ENCODE measurements at places on chromosomes 2 and 18.

GRCh38 chr2:224881846-224882245 lies 160.4 kb downstream of the DOCK10 start:
- no peak for DNase-seq

DNA sequence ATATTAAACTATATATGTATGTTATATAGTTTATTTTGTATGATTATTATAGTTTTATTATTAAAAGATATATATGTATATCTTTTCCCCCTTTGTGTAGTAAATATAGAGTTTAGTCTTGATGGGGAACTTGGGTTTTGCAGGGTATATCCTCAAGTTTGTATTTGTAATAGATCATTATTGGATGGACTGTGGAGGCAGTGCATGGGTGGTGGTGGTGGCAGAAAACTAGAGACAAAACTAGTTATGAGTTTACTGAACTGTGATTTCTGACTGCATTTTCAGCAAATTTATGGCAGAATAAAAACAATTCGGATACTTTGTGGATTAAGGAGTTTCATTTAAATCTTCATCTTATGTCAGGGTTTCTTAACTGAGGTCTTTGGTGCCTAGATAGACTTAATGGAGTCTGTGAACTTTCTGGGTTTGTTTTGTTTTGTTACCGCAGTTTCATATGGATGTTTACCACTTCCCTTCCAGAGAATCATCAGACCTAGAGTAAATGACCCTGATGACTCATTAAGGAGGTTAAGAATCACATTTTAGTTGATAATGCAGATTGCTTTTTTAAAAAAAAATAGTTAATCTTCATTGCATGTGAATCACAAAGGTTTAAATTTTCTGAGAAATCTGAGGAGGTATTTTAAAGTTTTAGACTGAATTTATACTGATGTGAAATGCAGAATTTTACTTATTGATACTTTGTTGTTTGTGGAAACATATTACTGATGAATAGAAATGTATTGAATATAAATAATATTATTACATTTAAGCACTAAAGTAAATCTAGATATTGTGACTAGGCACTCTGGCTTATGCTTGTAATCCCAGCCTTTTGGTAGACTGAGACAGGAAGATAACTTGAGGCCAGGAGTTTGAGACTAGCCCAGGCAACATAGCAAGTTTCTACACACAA lies 14.5 kb downstream of the EPC2 start:
- DNase-seq, result no peak

DNA sequence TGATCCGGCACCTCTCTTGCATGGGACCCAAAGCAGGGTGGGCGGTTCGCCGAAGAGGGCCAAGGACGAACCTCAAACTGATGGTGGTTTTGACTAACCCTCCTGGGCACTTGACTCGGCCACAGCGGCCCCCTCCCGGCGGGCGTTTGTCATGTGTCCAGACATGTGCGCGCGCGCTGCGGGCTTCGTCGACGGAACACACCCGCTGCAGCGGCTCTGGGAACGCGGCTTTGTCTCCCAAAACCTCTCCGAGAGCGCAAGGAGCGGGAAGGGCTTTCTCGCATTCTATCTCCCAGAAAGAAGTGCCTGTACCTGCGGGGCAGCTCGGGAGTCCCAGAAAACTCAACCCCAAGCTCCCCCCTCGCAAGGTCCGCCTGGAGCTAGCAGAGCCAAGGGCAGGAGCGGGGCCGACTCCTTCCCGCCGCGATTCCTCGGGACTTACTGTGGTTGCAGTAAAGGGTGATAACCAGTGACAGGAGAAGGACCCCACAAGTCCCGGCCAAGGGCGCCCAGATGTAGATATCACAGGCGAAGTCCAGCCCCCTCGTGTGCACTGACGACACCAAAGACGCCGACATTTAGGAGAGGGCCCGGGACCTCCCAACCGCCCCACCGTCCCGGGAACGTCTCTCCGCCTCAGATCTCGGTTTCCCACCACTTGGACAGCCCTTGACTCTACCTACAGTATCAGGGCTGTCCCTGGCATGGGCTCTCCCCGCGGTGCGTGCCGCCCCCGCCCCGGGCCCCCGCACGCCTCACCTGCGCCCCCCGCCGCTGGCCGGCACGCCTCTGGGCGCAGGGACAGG lies 1.6 kb downstream of the CD8A start:
- no peak for DNase-seq

- DNase-seq, result no peak
Measured at GRCh38 chr18:62399276-62399675, 74.2 kb downstream of the TNFRSF11A start.

DNA sequence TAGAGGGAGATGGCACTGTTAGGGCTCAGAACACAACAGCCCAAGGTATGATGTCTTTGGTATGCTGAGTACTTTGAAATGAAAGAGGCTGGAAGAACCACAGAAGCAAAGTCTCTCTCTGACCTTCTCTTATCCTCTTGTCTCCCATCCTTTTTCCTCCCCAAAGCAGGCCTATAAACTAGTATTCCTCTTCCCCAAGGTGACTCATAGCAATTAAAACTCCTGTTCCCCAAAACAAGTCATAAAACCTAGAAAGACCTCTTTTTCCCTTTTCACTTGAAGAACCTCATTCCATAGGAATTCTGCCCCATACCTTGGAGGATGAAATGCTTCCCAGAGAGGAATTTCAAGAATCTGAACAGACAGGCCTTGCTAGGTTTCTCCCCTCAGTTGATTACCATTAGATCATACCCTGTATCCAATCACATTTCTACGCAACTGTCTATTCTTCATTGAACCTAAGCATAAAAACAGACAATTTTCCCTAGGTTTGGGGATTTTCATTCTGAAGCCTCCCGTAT lies 25.7 kb downstream of the MDH1 start:
- no peak for DNase-seq

DNA sequence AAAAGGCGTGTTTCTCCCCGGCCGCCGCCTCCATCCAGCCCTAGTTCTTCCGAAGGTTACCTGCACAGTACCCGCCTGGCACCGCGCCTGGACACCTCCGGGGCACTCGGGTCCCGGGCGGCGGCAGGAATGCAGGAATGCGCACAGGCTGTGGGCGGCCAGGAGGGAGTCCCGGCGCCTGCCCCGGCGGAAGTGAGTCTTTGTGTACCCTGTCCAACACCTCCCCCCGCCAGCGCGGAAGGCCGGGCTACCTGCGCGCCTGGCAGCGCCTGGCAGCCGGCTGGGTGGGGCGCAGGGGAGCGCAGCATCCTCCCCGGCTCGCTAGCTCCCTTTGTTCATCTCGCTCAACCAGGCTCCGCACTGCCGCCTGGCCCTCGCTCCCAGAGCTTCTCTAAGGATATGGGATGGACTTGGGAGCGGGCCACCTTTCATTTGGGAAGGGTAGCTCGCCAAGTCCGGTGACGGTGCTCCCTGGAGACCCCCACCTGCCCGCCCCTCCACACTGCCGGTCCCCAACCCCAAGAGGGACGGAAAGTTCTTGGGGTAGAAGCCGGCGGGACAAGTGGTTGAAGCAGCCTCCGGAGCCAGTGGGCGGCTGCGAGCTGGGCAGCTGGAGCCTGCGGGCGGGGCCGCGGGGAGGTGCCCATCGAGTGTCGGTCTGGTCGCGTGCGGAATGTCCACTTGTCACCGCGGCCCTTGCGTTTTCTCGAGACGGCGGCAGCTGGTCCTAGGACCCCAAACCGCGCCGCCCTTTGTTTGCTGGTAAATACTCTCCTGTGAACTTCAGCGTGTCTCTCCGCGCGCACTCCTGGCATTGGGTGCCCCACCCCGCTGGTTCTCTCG lies 1.2 kb upstream of the ST6GAL2 start:
- peak; percentile 92 for DNase-seq

GRCh38 chr2:3301001-3301400 lies 76.6 kb downstream of the EIPR1 start:
- no peak for DNase-seq

- DNase-seq, result no peak
Measured at GRCh38 chr2:182652326-182652725, 63.7 kb upstream of the DNAJC10 start.

- DNase-seq, result no peak
Measured at GRCh38 chr2:234670052-234670451, 173.2 kb upstream of the ARL4C start.

DNA sequence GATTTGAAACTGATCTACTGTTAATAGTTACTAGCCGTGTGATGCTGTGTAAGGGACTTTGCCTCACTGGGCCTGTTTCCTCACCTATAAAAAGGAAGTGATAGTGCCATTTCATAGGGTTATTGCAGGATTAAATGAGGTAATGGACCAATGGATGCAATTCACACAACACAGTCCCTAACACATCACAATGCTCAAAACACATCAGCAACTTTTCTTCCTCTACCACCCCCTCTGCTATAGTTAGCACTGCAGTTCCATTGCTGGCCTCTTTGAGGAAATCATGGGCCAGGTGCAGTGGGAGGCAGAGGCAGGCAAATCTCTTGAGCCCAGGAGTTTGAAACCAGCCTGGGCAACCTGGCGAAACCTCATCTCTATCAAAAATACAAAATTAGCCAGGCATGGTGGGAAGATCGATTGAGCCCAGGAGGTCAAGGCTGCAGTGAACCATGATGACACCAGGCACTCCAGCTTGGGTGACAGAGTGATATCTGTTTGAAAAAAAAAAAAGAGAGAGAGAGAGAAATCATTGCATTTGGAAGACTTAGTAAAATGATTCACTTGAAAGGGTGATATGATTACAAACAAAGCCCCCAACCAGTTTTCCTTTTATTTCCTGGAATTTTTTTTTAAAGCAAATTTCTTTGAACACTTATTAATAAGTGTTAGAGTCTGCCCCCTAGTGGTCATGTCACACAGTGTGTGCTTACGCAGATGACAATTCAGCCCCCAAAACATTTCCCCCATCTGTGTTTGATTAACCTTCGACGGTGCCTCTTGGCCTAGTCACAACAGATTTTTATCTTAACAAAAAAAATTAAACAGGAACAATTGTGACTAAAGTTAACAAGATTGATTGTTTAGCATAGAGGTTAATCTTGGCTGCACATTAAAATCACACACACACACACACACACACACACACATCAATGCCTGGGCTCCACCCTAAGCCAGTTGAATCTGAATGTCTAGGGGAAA lies 88.6 kb upstream of the BCL11A start:
- peak; percentile 53 for DNase-seq
